Stimulated activated CD4-positive, alpha-beta T cell treated with anti-CD3 and anti-CD28 coated beads, Interleukin-4, amount 100 ng/mL, for 4 hours (primary cell): ENCODE measurements at places on chromosomes 13 and 19.

DNA sequence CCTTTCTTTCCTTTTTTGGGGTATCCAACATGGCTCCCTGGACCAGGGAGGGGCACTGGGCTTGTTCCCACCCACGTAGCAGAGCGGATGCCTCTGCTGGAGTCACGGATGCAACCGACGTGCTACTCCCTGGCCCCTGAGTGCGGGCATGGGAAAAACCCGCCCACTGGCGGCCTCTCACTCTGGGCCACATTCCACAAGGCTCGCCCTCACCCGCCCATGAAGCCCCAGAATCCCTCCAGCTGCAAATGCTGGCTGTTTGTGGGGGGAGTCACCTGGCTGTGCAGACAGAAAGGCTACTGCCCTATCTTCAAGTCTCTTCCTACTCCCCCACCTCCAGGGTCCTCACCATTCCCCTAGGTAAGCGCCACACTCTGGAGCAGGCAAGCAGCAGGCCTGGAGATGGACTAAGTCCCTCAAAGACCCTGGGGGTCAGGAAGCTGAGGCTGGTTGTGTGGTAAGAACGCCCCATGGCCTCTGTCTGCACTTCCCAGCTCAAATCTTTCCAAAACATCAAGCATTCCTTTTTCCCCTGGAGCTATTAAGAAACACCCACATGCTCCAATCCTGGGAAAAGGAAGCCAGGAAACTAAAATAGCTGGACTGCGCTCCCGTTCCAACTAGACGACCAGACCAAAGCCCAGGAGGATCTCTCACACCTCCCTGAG, 17.9 kb upstream of the EPHX3 start:
- no peak for DNase-seq

- DNase-seq, result no peak
Measured at GRCh38 chr13:75415694-75416093, 66.3 kb downstream of the TBC1D4 start.

- DNase-seq, result no peak
Measured at GRCh38 chr13:50574731-50575130, 268.8 kb downstream of the DLEU7 start.

- no peak for DNase-seq
Measured at GRCh38 chr19:57829316-57829715, 783 bp upstream of the ZNF587B start.

DNA sequence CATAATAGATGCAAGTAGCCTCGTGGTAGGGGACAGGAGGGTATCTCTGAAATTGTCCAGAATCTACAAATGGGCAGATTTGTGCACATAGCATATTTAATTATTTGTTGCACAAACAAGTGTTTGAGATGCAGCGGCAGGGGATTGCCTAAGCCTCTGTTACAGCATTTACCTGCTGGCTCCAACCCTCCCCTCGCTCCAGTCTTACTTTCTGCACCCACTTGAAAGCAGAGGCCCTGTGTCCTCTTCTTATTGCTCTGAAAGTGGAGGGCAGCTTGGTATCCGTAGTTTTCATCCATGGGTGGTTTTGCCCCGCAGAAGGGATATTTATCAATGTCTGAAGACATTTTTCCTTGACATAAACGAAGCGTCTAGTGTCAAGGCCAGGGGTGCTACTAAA, 73.0 kb upstream of the STK24 start:
- DNase-seq, result no peak

DNA sequence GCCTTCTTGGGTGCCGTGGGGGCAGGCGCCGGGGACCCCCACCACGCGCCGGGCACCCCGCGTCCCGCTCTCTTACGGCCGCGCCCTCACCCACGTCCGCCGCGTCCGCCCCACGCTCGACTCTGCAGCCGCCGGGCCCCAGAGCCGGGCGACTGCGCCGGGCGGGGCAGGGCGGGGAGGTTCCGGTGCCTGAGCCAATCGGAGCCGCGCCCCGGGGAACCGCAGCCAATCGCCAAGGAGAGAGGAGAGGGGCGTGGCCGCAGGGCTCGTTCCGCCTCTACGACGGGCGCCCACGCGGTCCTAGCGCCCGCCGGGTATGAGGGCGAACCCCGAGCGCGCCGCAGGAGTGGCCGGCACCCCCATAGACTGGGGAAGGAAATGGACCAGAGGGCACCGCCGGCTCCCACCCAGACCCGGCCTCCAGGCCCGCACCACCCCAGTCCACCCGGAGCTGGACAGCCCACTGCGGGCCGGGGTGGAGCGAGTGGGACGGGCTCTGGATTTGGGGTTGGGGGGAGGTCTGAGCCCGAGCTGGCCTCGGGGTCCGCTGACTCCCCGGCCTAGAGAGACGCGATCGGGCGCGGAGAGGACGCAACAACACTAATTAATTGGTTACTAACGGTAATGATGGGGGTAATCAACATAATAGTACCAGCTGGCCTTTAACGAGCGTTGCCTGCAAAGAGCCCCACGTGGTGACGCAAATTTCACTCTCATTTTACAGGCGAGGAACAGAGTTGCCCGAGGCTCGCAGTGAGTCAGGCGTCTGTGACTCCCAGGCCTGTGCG, at the start of gene MFSD12:
Gene MFSD12, minus strand, starts transcription at position 126 of the 788 bp plus-strand sequence. CDS start 183 bp downstream, outside the sequence.
- peak; percentile 97 for DNase-seq

GRCh38 chr19:16579381-16579780, 7.2 kb upstream of the SLC35E1 start:
- DNase-seq, result no peak

DNA sequence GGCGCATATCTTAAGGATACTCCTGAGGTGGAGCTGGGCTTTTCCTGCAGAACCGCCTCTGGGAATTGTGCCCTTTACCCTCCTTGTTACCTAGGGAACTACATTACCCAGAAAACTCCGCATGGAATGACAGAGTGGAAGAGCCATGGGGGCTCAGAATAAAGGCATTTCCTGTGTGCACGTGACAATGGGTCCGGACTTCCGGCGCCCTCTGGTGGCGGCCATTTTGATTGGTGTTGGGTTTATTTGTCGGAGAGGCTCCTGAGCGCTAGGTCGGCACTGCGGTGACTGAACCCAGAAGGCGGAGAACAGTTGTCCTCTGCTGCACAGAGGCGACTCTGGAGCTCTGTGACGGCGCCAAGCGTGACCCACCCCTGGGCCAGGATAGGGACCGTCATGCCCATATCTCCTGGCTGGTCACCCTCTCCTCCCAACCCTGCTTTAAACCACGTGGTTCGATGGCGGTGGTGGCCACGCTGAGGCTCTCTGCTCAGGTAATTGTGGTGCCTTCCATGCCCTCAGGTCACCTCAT, at the start of gene ZNF587B:
Gene ZNF587B, plus strand, starts transcription at position 229 of the 532 bp plus-strand sequence. Its CDS starts 230 bp downstream, at position 459.
- DNase-seq, result peak; percentile 13

DNA sequence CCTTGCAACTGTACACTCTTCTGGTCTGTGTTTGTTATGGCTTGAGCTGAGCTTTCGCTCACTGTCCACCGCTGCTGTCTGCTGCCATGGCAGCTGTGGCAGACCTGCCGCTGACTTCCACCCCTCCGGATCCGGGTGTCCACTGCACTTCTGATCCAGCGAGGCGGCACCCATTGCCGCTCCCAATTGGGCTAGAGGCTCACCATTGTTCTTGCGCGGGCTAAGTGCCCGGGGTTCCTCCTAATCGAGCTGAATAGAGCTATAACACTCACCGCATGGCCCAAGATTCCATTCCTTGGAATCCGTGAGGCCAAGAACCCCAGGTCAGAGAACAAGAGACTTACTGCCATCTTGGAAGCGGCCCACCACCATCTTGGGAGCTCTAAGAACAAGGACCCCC, 2.2 kb upstream of the PSMC4 start:
- DNase-seq, result no peak

- no peak for DNase-seq
Measured at GRCh38 chr13:25249001-25249543, 38.2 kb downstream of the MTMR6 start.

DNA sequence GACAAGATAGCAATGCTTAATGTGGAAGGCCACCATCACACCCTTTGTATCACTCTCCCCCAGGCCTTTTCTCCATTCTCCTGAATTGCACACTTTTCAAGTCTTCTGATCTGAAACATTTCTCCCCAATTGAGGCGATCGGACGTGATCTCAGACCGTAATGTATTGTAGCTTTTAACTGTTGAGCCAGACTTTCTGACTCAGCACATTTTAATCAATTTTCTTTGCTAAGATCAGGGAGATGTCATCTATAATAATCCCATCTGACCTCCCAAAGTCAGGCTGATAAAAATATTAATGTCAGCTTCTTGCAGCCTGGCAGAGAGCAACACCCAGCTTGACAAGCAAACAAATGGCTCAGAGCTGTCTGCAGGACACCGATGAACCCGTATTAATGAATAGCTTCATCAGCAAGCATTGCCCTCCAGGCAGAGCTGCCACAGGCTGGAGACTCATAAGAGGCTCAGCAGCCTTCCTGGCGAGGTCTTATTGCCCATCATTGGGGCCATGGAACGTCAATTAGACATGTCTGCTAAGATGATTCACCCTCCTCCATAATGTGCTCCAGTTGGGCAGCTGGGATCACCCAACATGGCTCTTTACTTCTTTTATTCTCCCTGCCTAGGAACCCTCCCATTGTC, 60.2 kb upstream of the UQCRFS1 start:
- no peak for DNase-seq

- DNase-seq, result no peak
Measured at GRCh38 chr13:104137416-104137815, 1071.2 kb upstream of the SLC10A2 start.
